ENCODE measurements at places on chromosomes 7 and 10.

- no peak for DNase-seq
These were observed 20.3 kb downstream of the MBL2 start for GRCh38 chr10:52752261-52752660.

DNA sequence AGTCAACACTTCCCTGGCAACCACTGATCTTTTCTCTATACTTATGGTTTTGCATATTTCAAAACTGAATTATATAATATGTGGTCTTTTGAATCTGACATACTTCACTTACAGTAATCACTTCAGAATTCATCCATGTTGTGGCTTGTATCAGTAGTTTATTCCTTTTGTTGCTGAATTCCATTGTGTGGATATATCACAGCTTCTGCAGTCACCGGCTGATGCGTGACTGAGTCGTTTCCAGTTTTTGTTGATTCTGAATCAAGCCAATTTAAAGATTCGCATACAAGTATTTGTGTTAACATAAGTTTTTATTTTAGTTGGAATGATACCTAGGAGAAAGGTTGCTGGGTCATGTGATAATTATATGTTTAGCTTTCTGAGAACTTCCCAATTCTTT, 672.5 kb upstream of the ANKRD30A start:
- DNase-seq = no peak

DNA sequence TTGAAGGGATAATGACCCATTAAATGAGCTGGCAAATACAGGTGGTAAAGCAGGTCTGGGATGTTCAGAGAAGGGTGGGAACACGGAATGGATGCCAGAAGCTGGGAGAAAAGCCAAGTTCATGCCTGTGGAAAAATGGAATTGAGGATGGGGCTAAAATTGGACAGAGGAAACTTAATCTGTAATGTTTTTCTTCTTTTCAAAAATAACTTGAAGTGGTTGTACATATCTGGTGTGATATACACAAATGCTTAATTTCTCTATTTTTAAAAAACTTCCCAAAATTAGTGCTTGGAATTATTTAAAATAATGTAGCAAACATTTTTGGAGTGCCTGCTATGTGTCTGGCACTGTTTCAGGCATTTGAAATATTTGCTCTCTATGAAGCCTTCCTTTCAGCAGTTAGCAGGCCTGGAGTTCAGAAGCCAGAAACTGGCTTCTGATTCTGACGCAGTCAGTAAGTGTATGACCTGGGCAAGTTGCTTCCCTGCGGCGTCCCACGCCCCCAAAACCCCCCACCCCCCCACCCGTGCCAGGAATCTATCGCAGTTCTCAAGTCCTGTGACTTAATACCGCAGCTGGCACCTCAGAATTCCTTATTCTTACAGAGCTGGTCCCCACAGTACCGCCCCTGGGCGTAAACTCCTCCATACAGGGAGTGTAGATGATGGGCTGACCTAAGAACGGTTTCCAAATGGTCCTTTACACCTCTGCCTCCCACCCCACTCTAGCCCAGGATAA, 828 bp upstream of the MALSU1 start:
- DNase-seq = no peak

GRCh38 chr7:120400806-120401455, 128.0 kb downstream of the KCND2 start:
- no peak for DNase-seq

- DNase-seq = no peak
These were observed 13.2 kb upstream of the AQP1 start for GRCh38 chr7:30898411-30898810.

DNA sequence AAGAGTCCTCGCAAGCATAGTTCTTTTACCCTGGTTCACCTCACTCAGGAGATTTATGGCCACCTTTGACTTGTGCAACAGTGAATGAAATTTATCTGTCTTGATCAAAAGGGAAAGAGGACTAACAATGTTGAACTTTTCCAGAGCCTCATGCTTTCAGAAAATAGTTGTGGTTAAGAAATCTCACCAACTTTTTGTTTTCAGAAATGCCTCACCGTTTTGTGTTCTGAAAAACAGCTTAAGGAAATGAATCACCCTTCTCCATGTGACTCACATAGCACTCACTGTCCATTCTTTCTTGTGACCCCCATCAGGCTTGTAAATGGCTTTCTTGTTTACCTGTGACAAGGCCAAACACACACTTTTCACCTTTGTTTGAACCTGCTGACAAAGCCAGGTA, 148.6 kb upstream of the FAM3C start:
- no peak for DNase-seq

- no peak for DNase-seq
These were observed 34.2 kb downstream of the CYP17A1 start for GRCh38 chr10:102802920-102803534.

DNA sequence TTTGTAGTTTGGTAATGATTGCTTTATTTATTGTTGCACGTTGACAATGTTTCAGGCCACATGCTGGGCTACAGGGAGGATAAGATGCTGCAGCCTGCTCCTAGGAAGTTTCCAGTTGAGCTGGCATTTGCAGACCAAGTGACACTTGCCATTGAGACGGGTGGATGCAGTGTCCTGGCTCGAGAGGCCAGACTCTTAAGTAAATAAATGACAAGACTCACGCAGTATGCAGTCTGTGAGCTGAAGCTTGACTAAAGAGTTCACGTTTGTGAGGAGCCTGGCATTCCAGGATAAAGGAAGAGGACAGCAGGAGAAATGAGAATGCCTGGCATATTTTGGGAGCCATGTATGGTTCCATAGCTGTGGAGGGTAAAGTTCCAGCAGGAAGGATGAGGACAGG, 105.8 kb downstream of the BAMBI start:
- DNase-seq = no peak

DNA sequence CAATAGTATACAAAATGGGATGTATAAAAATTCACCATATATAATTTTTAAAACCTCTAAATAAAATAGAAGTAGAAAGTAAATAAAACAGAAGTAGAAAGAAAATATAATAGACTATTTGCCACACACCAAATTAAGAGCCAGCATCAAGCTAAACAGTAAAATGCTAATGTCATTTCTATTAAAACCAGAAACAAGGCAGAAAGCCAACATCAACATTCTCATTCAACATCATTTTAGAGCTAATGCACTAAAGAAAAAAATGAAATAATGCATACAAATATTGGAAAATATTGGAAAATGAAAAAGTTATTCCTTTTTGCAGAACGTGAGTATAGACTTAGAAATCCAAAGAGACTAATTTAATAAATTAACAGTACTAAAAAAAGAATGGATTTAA, 23.4 kb upstream of the RELN start:
- DNase-seq = no peak

DNA sequence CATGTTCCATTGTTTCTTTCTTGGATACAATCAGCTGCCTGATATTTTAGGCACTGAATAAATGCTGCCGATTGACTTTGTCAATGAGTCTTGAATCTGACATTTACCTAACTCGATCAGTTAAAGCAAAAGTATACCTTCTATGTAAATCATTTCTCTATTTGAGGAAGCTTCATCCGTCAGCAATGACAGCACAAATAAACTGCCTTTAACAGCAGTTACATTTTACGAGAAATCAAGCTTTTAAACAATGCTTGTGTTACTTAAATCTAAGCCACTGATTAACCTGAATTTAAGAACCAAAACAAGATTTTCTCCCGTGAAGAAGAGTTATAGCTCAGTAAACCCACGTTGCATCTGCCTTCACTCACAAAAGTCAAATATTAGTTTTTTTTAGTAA, 71.3 kb downstream of the CUL1 start:
- no peak for DNase-seq

GRCh38 chr7:44515590-44516268, 25.3 kb upstream of the NUDCD3 start:
- DNase-seq = no peak

DNA sequence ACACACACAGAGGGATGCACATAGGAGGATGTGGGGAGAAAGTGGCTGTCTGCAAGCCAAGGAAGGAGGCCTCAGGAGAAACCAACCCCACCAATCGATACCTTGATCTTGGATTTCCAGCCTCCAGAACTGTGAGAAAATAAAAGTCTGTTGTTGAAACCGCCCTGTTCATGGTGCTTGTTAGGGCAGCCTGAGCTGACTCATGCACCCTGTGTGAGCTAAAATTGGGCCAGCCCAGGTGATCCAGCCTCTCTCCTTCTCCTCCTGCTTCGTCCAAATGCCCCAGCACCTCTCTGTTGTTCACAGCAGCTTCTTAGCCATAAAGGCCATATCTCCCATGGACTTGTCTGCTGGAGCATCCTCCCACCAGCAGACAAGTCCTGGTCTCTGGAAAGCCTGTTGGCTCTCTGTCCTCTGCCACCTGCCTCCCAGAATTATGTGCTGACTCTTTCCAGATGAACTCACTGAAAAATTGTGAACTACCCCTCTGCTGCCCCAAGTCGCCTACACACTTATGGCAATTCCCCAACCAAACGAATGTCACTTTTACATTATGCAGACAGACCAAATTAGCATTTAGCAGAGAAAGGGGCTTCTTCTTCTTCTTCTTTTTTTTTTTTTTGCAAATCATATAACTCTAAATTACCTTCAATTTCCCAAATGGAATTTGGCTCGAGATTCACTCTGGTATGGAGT, 30.2 kb upstream of the CARD11 start:
- no peak for DNase-seq

GRCh38 chr7:100942045-100942774, 7.1 kb upstream of the MUC3A start:
- no peak for DNase-seq

DNA sequence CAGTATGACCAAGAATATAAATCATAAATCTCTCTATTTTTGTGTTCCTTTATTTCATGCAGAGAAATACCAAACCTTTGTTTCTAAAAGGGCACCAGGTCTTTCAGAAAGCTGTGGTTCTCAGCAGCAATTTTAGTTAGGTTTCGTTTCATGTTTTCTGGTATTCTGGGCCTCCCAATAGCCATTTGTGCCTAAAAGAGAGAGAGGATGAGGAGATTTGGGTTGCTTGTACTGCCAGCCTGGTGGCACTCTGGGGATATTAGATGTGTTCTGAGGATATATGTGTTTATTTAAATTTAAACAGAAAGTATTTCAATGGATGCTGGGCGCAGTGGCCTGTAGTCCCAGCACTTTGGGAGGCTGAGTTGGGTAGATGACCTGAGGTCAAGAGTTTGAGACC, 471.7 kb downstream of the AUTS2 start:
- DNase-seq = no peak

DNA sequence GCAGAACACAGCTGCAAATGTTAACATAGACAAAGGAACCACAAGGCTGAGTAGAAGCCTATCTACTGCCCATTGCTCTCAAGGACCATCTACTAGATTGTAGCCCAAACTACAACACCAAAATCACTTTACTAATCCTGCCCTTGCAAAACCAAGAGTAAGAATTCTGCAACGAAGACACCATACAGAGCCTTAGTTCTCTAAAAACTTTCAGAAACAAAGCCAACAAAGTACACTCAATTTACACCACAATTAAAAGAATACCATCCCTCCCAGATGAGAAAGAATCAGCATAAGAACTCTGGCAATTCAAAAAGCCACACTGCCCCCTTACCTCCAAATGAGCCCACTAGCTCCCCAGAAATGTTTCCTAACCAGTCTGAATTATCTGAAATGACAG, 294.3 kb downstream of the CTNNA3 start:
- no peak for DNase-seq

DNA sequence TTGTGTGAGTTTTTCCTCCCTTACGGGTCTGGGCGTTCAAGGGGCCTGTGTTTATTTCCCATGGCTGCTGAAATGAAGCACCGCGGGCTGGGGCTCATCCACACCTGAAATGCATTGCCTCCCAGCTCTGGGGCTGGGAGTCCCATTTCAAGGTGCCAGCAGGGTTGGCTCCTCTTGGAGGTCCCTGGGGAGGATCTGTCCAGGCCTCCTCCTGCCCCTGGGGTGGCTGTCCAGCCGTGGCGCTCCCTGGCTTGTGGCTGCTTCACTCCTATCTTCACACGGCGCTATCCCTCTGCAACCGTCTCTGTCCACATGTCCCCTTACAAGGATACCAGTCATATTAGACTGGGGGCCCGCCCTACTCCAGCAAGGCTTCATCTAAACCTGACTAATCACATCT, 41.1 kb upstream of the CNPY1 start:
- no peak for DNase-seq

- DNase-seq = no peak
These were observed 157.0 kb upstream of the ADO start for GRCh38 chr10:62647375-62648092.

- DNase-seq = no peak
These were observed 420.3 kb upstream of the AUTS2 start for GRCh38 chr7:69177941-69178494.

- no peak for DNase-seq
These were observed 19.1 kb downstream of the PLPP4 start for GRCh38 chr10:120475844-120476791.

- no peak for DNase-seq
These were observed 32.7 kb upstream of the RBAK start for GRCh38 chr7:5012985-5013384.

- no peak for DNase-seq
These were observed 176.2 kb downstream of the PRKAG2 start for GRCh38 chr7:151700586-151701165.

- no peak for DNase-seq
These were observed 256.0 kb downstream of the SKAP2 start for GRCh38 chr7:26608402-26608801.

DNA sequence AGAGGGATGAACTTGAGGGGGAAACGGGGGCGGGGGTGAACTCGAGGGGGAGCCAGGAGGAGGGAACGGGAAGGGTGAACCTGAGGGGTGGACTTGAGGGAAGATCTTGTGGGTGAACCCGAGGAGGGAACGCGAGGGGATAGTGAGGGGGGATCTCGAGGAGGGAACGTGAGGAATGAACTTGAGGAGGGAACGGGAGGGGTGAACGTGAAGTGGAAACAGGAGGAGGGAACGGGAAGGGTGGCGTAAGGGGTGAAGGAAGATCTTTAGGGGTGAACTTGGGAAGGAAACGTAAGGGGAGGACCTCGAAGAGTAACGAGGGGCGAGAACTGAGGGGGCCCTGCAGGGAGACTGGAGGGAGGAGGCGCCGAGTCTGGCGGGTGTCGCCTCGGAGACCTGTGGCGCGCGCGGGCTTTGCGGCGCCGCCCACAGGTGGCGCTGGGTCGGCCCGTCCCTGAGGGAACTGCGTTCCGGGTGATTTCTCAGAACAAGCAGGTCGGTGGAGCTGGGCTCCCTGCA, 651 bp downstream of the MYO3A start:
- DNase-seq = no peak

GRCh38 chr7:92783260-92784201, 52.8 kb downstream of the CDK6 start:
- no peak for DNase-seq
